Fibroblast of upper back skin (primary cell): ENCODE measurements at places on chromosomes 12 and 14.
A peak's percentile ranks its signal among the peaks of the same experiment; 100 is the strongest.

GRCh38 chr12:56521590-56522371 is at the start of gene RBMS2:
TSS of gene RBMS2 (plus strand) at chr12:56521820. CDS start at chr12:56522024, 204 bp downstream.
- peak; percentile 92 for DNase-seq

GRCh38 chr14:70080076-70080475 is 108.7 kb downstream of the SLC8A3 start:
- DNase-seq = no peak

GRCh38 chr12:31817120-31817519 is 88.3 kb upstream of the AMN1 start:
- no peak for DNase-seq

DNA sequence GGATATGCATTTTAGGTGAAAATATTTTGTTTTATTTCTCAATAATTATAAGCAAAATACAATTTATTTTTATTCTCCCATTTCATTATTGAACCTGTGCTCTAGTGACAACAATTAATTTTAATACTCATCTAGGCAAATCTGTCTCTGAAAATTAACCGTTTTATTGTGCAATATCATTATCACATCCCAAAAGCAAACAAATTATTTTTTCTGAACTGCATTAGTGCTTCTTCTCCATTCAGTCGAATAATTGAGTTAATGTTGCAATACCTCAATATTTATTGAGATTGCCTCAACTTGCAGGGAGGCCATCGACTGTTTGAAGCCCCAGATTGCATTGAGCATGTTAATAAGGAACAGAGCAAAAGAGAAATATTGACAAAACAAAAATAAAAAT is 303.2 kb upstream of the LRFN5 start:
- DNase-seq = no peak

- DNase-seq = no peak
Measured at GRCh38 chr14:64444140-64444539, 21.2 kb upstream of the AKAP5 start.

GRCh38 chr12:51473947-51474346 is 49.3 kb downstream of the SLC4A8 start:
- no peak for DNase-seq

- DNase-seq = no peak
Measured at GRCh38 chr12:7001921-7002591, 16.2 kb downstream of the LPCAT3 start.

GRCh38 chr14:36757734-36758601 is 96.3 kb downstream of the PAX9 start:
- no peak for DNase-seq

DNA sequence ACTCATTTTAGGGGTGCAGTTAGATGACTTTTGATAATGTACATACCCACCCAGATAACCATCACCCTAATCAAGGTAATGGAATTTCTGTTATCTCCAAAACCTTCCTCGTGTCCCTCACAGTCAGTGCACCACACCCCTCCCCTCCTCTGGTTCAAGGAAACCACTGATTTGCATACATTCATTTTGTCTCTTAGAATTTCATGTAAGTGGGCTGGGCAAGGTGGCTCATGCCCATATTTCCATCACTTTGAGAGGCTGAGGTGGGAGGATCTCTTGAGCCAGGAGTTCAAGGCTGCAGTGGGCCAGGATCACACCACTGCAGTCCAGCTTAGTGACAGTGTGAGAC is 15.7 kb downstream of the ADIPOR2 start:
- DNase-seq = no peak

- DNase-seq = no peak
Measured at GRCh38 chr14:76268047-76268431, 107.9 kb upstream of the ESRRB start.

DNA sequence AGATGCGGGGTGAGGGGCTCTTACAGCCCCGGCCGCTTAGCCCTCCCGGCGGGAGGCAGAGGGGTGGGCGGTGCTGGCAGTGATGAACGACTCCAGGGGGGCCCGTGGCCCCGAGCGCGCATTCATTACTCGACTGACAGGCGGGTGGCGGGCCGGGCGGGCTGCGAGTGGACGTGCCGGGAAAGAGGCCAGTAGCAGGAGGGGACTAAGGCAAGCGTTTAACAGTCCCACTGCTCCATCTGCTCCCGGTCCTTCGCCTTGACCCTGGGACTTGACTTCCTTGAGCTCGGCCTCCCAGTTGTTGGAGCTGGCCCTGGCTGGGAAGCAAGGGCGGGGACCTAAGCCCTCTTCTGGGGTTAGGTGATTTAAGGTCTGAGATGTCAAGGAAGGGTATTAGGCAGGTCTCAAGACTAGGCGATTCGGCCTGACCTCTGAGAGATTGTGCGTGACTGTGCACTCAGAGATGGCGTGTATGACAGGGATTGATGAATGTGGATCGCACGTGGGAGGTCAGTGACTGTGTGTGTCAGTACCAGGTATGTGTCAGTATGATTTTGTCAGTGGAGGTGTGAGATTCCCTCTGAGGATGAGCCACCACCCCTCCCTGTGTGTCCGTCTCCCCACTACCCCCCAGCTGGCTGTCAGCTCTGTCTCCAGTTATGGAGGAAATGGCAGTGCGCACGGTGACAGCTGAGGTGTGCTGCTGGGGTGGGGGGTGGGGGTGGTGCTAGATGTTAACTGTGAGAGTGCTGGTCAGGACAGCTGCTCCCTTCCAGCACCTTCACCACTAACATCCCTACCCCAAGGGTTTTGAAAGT is 3.6 kb upstream of the DNAJC22 start:
- no peak for DNase-seq

- no peak for DNase-seq
Measured at GRCh38 chr12:103456006-103456405, 39.8 kb downstream of the C12orf42 start.

DNA sequence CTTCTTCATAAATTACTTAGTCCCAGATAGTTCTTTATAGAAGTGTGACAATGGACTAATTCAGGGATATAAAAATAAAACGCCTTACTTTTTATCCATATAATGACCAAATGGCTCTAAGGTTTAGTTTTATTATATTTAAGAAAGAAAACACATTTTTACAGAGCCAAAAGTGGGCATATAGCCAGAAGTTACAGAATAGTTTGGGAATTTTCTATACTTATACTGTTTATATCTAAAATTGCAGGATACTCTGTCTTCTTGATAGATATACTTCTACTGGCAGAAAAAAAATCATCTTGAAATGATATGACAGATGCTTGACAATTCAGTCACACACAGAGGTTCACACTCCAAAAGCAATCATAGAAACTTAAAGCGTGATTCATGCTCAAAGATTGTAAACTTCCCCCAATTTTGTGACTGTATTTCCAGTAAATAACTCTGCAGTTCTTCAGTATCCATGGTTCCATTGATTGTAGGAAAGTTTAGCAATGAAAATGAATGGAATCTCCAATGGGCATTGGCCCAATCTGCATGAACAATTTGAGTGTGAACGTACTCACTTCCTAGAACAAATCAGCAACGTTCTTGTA is 307.8 kb downstream of the NOVA1 start:
- peak; percentile 80 for DNase-seq

- DNase-seq = no peak
Measured at GRCh38 chr14:76917745-76918255, 91.6 kb downstream of the LRRC74A start.

- peak; percentile 49 for DNase-seq
Measured at GRCh38 chr14:49970474-49971147, 77.7 kb downstream of the ARF6 start.

DNA sequence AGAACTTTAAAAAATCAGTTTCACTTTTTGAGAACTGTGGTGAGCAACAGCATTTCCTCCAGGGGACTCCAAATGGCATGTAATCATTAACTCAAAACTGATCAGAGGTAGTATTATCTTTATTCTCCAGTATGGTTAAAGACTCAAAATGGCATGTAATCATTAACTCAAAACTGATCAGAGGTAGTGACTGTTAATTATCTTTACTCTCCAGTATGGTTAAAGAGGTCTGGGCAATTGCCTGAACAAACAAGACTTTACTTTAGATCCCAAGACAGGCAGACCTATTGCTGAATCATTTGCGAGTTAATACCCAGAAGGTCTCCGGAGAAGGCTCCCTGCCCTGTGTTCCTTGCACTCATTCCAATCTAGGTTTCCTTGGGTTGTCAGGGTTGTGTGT is 6.6 kb upstream of the ACADS start:
- DNase-seq = no peak

DNA sequence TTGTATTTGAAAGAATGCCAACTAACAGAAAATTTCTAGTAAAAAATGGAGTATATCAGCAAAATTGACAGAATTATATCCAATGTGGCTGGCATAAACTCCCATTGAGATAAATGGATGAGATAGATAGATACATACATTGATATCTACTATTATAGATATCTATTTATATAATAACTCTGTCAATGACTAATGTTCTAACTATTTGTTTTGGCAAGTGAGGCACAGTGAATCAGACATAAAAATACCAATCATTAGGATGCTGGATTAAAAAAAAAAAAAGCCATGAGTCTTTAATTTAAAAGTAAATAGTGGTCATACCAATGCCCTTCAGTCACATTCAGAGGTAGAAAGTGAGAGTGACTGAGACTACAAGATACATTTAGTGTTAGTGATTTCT is 33.7 kb upstream of the GLIPR1 start:
- DNase-seq = peak; percentile 91

DNA sequence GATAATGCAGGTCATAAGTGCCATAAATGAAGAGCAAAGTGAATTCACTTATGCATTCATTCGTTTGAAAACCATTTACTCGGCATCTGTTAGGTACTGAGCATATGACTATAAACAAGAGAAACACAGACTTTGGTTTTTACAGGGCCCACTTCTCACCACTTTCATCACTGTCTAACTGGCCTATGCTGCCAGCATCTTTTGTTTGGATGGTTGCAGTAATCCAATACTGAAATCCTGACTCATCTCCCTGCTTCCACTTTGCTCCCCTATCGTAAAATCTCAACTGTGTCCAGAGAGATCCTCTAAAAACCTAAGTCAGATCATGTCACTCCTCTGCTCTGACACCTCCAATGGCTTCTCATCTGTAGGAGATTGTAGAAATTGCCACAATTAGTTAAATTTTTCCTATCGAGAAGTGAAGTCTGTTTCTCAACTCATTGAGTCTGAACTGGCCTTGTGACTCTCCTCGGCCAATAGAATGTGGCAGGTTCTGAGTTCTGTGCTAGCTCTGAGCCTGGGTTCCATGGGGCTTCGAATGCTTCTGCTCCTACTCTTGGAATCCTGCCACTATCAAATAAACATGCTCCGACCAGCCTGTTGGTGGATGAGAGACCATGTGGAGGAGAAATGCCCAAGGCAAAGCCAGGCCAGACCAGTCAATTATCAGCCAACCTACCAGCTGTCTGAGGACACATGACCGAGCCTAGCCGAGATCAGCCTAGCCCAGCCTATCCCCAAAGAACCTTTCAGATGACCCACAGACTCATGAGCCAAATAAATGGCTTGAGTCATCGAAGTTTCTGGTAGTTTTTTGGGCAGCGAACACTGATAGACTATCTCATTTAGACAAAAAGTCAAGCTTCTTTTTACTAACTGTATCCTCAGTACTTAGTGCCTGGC is 2.2 kb upstream of the BATF start:
- DNase-seq = no peak

DNA sequence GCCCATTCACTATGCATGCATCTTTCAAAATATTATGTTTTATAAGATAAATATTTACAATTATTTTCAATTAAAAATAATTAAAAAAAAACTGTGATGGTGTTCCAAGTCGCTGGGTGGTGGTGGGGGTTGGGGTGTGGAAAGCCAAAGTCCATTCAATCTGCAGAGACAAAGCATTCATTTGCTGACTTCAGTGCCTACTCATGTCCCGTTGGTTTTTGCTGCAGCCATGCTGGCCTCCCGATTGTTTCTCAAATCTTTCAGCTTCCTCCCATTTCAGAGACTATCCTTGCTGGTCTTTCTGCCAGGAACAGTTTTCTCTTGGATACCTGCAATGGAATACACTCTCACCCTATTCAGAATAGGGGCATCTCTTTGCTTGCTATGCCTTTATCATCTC is 331.5 kb upstream of the NOVA1 start:
- no peak for DNase-seq

GRCh38 chr14:60206837-60207533 is 41.8 kb upstream of the DHRS7 start:
- DNase-seq = no peak

DNA sequence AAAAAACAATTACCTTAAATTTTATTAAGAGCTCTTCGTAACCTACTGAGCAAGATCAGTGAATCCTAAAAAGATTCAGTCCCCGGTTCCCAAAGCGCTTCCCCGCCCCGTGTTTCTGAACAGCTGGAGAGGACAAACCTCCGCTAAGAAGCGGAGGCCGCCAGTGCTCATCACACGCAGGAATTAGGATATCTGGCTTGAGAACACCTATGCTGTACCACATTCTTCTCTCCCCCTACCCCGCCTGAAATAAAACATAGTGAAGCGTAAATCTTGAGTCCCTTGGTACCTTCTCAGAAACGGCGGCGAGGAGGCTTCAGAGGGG is 774 bp upstream of the WDR20 start:
- no peak for DNase-seq

GRCh38 chr12:30811966-30812365 is 57.2 kb upstream of the CAPRIN2 start:
- no peak for DNase-seq

DNA sequence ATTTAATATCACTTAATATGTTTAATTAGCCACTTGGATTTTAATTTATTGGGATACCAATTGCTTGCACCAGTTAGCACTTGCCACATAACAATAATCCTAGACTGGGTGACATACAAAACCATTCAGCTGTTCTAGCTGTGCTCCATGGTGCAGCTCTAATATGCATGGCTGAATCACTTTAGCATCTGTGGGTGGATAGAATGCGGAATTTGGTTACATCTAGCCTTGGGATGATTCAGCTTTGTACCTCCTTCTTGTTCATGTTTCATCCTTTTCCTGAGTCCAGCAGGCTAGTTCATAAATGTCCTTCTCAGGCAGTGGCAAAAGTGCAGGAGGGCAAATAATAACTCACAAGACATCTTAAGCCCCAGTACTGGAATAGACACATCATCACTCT is 1263.0 kb downstream of the LRFN5 start:
- peak; percentile 48 for DNase-seq

DNA sequence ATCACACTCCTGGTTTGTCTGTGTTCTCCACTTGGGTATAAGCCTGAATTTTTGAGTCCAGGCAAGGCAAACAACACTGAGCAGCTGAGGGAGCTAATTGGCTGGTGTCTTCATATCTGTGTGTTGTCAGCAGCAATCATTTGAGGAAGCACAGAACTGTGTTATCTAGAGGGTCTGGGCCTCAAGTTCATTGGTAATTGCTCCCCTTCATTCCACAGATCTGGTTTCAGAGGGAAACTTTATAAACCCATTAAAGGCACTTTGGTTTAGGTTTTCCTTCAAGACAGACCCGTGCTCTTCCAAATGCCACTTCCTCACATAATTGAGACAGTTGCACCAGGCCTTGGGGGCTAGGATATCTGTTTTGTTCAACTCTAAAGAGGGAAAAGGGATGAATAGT is 5.6 kb downstream of the DACT1 start:
- no peak for DNase-seq

DNA sequence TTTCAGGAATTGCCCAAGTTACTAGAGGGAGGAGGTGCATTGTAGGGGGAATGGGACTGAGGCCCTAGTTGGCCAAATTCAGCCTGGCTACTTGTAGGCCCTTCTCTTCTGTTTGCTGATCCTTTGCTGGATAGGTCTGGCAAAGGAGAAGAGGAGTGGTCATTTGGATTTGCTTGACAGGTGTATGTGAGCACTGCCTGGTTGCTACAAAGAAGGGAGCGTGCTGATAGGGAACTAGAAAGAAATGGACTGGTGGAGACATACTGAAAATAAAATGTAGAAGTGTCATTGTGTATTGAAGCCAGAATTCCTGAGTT is 3.6 kb downstream of the PSMA6 start:
- DNase-seq = no peak
